Neuronal stem cell (in vitro differentiated cells): ENCODE measurements at places on chromosomes 11 and 22.

DNA sequence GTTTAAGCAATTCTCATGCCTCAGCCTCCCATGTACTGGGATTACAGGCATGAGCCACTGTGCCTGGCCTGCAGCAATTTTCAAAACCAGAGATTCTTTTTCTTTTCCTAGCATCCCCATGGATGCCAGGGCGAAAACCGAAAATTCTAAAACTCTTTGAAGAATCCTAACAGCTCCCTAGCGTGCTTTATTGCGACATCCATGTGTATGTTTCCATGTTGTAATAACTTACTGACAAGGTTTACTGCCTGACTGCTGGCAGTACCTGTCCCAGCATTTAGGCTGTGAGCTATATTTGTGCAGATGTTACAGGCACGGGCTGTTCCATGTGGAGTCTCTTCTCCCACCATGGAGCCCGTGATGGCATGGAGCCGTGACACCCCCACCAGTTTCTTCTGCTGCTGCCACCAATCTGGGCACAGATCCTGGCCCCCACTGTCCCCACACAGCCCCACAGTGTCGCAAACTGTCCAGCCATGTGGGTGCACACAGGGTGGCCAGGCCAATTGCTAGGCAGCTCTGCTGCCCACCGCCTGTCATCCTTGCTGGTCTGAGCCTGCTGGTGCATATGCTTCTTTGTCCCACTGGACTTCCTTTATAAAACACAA, 7.1 kb upstream of the TAB1 start:
- no peak for DNase-seq

DNA sequence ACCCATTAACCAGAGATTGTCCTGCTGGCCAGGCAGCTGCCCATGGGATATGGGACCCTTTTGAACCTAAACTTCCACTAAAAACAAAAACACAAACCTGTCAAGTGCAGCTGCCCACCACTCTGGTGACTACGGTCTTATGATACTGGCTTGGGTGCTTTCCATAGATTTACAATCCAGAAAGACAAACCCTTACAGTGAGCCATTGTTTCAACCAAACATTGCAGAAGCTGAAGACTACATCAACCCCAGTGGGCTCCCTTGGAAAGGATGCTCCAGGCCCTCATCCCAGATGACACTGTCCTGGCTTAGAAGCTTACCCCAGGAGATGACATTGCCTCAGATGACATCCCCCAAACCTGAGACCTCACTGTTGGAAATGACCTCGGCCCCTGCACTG, 56.9 kb upstream of the WNT11 start:
- DNase-seq, result no peak

GRCh38 chr22:41382098-41382578, 396 bp downstream of the TEF start:
- no peak for DNase-seq

DNA sequence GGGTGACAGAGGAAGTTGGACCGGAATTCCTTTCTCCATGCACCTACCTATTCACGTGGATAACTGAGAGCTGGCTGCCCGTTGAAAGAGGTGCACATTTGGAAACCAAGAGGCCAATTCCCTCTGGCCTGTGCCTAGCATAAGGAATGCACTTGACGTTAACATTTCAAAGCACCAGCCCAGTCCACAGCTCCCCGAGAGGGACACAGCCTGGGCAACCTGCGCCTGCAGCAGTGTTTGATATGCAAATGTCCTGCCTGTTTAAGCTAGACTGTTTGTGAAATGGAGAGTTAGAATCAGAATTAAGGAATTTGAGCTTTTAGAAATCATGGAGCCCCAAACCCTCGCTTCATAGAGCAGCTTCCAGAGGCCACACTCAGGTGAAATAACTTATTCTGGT, 126.1 kb downstream of the DSCAML1 start:
- no peak for DNase-seq

- DNase-seq, result no peak
Measured at GRCh38 chr11:64233913-64234586, at the start of gene VEGFB. Gene VEGFB (plus strand): TSS chr11:64234584. CDS start chr11:64234834, 250 bp downstream.

- DNase-seq, result no peak
Measured at GRCh38 chr22:19103880-19104821, 18.1 kb downstream of the DGCR2 start.

DNA sequence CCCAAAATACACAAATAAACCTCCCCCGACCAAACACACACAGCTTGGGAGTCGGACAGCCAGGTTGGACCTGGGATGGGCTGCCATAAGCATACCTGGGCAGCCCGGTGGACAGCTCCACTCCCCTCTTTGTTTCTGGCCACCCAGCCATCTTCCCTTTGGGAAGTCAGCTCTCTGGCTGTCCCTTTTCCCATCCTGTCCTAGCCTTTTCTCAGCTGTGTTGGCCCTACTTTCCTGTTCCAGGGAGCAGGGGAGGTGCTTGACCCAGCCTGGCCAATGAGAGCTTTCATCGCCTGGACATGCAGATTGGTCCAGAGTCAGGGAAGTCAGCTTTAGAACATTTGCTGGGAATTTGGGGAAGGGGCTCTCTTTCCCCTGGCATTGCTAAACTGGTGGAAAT, 68.7 kb upstream of the NECTIN1 start:
- DNase-seq, result peak; percentile 53

GRCh38 chr11:126680131-126680530, 320.4 kb downstream of the KIRREL3 start:
- no peak for DNase-seq

GRCh38 chr22:48919851-48920589, 907.7 kb downstream of the BRD1 start:
- DNase-seq, result no peak

DNA sequence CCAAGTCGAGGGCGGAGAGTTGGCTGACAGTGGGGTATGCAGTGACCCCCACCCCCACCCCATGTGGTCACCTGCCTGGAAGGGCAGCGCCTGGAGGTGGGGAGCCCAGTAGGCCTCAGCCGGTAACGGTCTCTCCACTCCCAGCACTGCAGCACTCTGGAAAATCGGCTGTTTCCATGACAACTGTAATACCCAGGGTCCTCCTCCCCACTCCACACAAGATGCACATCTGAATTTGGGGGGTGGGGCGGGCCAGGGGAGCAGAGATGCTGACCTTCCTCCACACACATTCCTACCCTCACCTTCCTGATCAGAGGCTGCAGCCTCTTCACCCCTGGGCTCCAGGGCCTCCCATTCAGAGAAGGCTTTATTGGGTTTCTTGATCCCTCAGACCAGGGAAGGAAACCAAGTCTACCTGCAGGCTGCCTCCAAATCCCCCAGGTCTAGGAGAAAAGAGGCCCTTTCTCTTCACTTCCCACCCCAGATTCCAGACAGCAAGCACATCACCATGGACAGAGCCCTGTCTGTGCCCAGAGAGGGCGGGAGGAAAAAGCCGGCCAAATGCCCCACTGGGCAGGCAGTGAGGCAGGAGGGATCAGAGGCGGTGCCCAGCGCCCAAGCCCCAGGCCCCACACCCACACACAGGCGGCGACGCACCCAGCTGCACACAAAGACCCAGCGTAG, 46.5 kb downstream of the SLC22A12 start:
- no peak for DNase-seq

DNA sequence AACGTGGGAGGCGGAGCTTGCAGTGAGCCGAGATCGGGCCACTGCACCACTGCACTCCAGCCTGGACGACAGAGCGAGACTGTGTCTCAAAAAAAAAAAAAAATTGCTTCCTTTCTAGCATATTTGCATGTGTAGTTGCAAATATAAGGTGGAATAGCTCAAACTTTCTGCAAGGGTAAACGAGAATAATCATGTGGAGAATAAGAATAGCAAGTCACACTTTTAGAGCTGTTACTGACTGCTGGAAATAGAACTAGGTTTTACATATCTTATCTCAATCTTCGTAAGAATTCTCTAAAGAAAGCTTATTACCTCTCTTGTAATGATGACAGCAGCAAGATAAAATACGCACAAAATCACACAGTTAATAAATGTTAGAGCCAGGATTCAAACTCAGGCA, 1.6 kb downstream of the L3MBTL2 start:
- no peak for DNase-seq

GRCh38 chr11:43708776-43709175, 28.2 kb downstream of the HSD17B12 start:
- DNase-seq, result no peak

GRCh38 chr11:67576735-67577475, 6.7 kb upstream of the GSTP1 start:
- no peak for DNase-seq

- DNase-seq, result no peak
Measured at GRCh38 chr11:26947904-26948639, 45.8 kb upstream of the FIBIN start.

GRCh38 chr22:21000987-21001600, 824 bp downstream of the THAP7 start:
- DNase-seq, result no peak

DNA sequence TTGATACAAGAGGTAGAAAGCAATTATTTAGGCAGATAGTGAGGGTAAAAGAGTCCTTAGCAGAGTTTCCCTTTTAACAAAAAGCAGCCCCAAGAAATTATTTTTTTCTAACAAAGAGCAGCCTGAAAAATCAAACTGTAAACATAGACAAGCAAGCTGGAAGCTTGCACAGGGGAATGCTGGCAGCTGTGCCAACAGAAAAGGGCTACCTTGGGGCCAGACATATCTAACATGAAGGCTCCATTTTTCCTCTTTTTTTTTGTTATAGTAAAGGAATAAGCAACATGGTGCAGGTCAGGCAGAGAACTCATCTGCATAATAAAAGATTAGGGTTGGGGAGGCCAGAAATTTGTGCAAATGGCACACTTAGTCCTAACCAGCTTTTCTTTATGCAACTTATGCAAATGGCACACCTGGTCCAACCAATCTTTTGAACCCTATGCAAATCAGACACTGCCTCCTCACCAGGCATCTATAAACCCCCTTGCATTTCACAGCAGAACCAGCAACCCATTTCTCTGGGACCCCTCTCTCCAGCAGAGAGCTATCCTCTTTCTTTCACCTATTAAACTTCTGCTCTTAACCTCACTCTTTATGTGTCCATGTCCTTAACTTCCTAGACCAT, 41.8 kb downstream of the PDGFD start:
- DNase-seq, result no peak

DNA sequence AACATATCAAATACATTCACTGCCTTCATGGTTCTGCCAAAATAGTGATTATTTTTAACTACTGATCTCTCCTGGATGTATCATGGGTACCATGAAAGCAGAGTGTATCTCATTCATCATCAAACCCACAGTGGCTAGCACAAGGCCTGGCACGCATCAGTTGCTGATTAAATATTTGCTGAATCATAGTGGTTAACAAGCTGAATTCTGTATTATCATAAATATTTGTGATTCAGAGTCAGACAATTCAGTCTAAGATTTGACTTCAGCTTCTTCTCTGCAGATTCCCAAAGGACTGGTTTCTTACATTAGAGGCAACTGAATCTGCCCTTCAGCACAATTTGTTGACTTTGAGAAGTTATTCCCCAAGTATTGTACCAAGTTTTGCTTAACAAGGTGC, 715.8 kb upstream of the LRRC4C start:
- no peak for DNase-seq

GRCh38 chr11:27907091-27907490, 200.9 kb downstream of the KIF18A start:
- no peak for DNase-seq

GRCh38 chr11:46684367-46684766, 16.1 kb downstream of the ARHGAP1 start:
- no peak for DNase-seq

DNA sequence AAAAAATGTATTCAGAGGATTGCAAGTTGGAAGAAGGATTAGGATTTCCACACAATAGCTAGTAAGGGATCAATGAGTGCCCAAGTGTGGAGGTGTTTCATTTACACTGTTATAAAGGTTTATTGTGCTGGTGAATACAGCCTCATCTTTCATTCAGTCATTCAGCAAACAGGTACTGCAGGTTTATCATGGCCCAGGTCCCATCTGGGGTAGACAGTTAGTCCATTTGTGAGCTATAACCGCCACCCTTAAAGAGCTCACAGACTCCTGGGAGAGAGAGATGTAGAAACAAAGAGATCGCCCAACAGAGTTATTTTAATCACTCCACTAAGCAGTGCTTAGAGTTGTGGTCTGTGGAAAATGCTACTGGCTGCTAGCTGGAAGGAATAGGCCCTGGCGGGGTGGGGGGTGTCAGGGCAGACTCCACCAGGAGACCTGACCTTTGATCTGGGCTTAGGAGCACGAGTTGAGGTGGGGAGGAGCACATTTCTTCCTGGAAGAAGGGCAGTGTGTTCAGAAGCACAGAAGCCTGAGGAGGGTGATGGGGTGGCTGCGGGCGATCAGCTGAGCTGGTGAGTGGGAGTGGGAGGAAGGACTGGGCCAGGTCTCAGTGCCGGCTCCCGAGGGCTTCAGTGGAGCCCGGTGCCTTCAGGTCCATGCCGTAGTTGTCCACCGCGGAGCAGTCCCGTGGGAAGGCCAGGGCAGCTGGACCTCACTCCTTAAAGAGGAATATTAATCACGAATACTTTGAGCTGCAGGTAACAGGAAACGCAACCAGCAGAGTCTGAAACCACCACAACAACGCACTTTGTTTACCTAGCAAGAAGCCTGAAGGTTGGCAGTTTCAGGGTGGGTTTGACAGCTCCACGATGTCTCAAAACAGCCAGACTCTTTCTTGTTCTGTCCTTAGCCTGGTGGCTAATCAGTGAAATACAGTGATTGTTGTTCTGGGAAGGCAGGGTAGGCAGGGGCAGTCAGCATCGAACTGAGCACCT, 11.2 kb downstream of the TOM1 start:
- no peak for DNase-seq

DNA sequence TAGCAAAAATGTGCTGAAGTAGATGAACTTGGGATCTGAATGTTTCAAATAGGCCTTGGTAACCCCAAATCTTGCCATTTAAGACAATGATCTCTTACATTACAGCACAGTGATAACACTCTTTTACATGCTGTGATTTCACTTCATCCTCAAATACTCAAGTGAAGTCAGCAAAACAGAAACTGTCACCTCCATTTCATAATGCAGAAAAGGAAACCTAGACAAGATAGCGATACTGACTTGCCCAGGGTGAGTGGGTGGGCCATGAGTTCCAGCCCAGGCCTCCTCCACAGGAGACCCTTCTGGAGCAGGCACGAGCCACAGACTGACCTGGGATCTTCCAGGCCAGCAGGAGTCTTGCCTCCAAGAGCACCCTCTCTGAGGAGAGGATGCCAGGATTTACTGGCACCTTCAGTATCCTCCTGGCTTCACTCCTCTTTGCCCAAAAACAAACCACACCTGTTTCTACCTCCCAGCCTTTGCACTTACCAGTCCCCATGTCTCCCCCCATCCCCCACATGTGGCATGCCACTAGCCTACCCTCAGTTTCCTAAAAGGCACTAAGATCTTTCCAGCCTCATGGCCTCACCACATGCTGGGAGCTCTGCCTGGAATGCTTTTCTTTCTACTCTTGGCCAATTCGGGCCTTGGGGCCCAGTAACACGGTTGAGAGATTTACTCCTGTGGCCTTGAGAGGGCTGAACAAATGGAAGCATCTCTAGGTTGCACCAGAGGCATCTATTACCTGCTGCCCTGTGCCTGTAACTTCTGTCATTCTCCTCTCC, 1.9 kb upstream of the DGAT2 start:
- no peak for DNase-seq

- no peak for DNase-seq
Measured at GRCh38 chr11:67647471-67647870, 3.1 kb downstream of the ACY3 start.

- DNase-seq, result no peak
Measured at GRCh38 chr11:72643547-72643946, 30.7 kb downstream of the PDE2A start.

- DNase-seq, result no peak
Measured at GRCh38 chr22:49326558-49326957, 501.1 kb downstream of the BRD1 start.

- DNase-seq, result no peak
Measured at GRCh38 chr22:32325811-32326237, 31.8 kb upstream of the RFPL3 start.
